ENCODE measurements at places on chromosomes 2 and 18.

DNA sequence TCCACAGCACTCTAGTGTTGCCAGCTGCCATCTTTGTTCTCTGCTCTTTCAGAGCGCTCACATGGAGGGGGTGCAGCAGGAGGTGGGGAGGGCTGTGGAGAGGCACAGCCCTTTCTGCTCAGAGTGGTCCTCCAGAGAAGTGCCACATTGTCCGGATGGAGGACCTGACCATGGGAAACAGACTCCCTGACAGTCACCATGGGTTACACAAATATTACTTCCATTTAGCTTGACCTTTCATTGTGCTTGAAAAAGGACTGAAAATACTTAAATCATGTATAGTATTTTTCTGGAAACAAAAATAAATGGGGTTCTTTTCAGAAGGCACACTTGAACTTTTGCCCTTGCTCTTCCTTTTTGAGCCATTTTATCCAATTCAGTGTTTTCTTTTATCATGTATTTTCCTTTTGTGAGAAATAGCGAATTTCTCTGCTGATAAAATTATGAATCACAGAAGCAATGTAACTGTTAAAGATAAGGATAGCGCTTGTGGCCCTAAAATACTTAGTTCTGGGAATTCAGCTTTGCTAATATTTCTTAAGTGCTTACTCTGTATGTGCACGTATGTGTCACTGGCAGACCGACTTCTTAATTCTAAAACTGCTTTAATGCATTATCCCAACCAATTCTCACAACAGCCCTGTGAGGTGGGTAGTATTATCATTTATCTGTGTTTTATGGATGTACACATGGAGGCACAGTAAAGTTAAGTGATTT lies 34.2 kb downstream of the SPATS2L start:
- no peak for DNase-seq

- DNase-seq = no peak
Measured at GRCh38 chr2:193837111-193837738, 1642.5 kb upstream of the TMEFF2 start.

GRCh38 chr2:84847326-84848050 lies 33.4 kb downstream of the TRABD2A start:
- no peak for DNase-seq

DNA sequence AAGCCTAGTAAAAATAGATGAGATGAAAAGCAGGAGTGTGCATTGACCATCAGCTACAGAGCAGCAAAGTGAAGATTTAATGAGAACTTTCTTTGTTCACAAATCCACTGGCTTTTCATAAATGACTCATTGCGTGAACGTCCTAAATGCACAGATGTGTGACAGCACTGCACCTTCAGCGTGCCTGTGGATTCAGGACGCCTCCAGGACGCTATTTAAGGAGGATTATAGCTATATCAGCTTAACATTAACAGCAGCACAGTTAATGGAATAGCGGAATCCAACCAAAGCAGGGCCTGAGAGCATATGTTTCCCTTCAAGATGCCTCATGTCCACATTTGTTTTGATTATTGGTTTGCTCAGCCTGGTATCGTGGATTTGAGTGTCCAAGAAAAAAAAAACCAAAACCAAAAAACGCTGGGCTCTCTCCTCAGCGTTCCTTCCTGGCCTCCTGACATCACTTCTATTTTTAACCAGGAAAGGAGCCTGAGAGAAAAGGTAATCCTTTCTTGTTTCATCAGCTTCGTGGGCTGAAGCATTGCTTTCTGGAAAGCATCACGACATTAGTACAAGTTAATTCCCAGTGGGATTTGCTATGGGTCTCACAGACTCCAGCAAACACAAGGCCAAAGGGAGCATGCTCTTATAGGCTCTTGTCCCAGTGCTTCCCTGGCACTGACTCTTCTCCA lies 447.0 kb upstream of the SMIM21 start:
- no peak for DNase-seq

DNA sequence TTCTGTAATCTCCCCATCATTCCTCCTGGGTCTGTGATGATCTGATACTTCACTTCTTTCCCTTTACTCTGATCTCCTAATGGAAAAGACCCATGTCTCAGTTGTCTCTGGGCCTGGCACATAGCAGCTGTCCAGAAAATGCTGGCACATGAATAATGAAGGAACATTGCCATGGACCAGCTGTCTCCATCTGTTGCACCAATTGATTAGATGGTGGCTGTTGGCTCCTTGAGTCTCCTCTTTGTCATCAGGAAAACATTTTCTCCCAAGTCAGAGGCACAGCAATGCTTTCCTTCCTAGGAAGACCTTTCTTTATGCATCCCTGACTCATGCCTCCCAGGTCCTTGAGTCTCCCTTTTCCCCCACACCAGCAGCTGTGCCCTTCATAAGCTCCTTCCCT lies 286.2 kb upstream of the CXCR4 start:
- no peak for DNase-seq

DNA sequence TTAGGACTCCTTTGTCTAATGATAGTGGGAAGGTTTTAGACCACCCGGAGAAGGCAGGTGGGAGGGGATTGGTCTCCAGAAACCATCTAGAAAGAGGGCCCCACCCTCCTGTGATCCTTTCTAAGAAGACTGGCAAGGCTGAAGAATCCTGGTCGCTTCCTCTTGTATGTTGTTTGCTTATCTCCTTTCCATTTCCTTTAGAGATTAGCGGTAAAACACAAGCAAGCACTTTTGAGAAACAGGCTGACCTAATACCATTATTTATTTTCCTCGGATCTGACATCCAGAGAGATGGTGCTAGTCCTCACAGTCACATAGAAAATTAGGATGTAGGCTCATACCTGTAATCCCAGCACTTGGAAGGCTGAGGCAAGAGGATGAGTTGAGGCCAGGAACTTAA lies 45.2 kb upstream of the SPRED2 start:
- DNase-seq = no peak

DNA sequence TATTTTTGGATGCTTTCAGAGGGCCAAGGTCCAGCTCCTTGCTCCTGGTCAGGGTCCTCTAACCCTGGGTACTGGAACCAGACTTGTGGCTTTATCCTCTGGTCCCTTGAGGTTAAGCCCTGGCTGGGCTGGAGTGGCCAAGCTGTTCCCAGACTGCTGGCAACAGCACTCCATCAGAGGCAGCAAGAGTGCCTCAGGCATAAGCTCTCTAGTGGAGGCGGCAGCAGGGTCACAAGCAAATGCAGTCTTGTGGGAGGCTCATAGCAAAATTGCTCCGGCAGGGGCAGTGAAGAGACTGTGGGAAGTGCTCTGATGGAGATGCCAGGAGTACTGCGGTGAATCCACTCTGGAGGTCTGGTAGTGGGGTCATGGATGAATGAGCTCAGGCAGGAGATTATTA lies 128.9 kb upstream of the OTOS start:
- no peak for DNase-seq

DNA sequence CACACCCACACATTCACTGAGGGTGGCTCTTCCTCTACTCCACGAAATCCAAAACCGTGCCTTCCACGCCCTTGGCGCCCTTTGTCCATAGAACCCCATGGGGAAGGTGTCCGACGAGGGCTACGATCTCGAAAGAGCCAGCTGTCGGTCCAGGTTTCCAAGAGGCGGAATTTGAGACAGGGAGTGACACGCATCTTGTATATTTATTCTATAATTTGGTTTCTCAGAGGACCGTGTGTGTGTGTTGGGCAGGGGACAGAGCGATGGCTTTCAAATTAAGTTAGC lies 726 bp downstream of the C2orf69 start:
- no peak for DNase-seq

DNA sequence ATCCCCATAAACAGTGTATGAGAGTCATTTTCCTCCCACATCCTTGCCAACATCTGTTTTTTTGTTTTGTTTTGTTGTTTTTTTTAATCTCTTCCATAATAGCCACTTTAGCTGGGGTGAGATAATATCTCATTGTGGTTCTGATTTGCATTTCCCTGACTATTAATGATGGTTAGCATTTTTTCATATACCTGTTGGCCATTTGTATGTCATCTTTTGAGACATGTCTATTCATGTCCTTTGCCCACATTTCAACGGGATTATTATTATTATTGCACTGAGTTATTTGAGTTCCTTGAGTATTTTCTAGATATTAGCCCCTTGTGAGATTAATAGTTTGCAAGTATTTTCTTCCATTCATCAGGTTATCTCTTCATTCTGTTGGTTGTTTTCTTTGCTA lies 223.3 kb downstream of the LPIN1 start:
- DNase-seq = no peak
